ENCODE measurements at places on chromosomes 12 and 14.

GRCh38 chr12:79557690-79558315, 133.0 kb downstream of the PAWR start:
- DNase-seq, result no peak

DNA sequence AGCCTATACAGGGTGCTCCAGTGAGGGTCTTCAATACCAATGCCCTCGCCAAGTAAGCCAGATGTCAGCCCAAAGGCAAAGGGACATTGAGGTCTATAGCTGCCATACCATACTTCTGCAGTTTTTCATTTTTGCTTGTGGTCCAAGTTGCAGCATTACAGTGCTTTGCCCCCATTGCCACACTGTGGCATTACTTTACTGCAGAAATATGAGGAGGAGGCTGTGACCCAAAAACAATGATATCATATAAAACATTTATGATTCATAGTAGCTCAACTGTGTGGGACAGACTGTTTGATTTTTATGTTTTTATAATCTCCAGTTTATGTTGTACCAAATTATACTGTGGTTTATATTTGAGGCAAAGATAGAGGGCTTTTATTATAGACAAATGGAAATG, 64.1 kb downstream of the KIAA0586 start:
- DNase-seq, result no peak

- no peak for DNase-seq
Measured at GRCh38 chr12:89710873-89711750, 2.5 kb upstream of the ATP2B1 start.

DNA sequence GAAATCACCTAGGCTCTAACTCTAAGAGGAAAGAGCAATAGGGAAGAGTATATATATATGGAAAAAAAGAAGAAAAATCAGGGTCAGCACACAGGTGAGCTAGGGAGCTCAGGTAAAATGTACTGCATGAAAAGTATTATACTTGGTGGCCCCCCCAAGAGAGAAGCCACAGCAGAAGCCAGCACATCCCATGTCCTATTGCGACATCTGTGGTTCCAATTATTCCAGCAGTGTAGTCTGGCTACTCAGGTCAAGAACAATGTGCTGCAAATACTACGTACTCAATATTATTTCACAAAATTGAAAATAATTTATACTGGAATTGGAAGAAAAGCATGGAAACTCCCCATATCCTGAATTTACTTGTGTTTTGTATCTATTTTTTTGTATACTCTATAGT, 85.5 kb downstream of the CEP83 start:
- DNase-seq, result no peak

GRCh38 chr14:69703047-69704039, 63.6 kb upstream of the SRSF5 start:
- no peak for DNase-seq

GRCh38 chr14:21309238-21309636, 29.4 kb downstream of the RPGRIP1 start:
- DNase-seq, result no peak

GRCh38 chr14:68652433-68652690, 140.5 kb downstream of the ZFP36L1 start:
- no peak for DNase-seq

GRCh38 chr14:95068080-95068479, 89.2 kb downstream of the DICER1 start:
- no peak for DNase-seq

GRCh38 chr12:97452230-97452629, 10.4 kb upstream of the RMST start:
- DNase-seq, result no peak

DNA sequence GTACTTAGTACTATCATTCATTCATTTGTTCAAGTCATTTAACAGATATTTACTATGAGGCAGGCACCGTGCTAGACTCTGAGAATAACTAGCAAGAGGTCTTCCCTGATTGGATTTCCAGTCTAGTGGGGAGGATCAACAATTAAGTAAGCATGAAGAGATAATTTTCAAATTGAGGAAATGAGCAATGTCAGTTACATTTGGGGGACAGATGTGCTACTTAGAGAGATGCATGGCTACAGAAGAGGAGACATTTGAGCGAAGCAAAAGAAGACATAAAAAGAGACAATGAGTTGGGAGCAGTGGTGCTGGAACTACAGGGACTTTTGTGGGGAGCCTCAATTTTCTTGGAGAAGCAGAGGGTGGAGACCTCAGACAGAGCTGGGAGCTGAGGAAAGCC, 7.7 kb downstream of the KCNA5 start:
- DNase-seq, result no peak

- DNase-seq, result no peak
Measured at GRCh38 chr12:64061868-64062375, 160.2 kb downstream of the KICS2 start.

DNA sequence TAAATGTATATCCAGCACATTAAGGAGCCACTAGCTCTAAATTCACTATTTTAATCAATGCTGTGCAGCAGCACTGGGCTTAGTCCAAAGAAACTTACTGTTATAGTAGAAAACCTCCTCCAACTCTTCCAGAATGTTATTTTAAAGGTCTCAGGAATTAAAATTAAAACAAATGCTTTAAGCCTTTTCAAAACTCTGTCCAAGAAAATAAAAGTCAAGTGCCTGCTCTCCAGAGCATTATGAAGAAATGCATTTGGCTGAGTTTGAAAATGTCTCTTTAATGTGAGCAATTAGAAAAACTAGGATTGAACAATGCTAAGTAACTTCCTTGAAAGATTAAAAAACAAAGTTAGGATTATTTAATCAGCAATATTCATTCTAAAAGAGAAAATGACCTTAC, 322.4 kb upstream of the DCN start:
- DNase-seq, result no peak

DNA sequence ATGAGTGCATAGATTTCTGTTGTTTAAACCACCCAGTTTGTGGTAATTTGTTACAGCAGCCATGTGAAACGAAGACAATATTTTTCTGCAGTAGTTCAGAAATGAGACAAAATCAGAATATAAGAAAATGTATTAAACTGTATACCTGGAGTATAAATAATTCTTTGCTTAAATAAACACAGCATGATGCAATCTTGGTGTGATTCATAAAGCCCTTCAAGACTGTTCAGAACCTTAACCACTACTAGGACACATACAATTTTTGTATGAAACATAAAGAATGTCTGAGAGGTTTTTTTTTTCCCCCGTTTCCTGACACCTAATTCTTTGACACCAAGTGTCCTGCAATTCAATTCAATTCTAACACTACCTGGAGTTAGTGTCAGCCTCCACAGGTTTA, 10.5 kb downstream of the C12orf75 start:
- DNase-seq, result no peak

DNA sequence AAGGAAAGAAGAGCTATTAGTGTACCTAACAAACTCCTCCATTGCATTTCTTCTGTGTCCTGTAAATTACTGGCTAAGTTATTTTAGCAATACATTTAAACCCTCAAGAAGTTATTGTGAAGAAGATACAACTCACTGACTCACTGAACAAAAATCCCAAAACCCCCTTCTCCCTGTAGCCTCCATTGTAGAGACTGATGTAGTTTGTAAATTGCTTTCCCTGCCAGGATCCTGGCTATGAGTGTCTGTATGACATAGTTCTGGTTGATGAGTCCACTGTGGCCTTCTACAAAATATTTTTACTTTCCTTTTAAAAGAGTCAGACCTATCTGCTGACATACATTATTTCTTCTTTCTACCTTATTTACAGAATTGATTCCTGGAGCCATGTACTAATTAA, 155.6 kb downstream of the SLC6A15 start:
- no peak for DNase-seq

DNA sequence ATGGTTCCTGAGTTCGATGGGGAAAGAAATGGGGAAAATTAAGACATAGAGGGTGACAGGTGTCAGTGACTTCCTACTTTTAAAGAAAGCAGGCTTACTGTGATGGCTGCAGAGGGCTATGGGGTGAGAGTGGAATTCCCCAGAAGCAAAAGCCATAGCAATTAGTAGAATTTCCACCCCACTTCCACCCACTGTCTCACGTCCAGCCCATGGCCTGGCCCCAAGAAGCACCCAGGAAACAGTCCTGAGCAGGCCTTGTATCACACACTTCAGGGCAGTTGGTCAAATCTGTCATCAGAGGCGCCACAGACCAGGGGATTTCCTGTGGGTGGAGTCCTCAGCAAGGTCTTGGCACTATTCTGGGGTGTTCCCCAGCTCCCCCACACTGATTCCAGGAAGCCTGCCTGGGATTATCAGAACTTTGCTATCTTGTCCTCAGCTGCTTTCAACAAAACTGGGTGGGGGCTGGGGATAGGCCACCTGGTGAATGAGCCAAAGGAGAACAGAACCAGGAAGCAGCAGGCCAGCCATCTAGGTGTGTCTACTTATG, 120.1 kb upstream of the CCND2 start:
- no peak for DNase-seq

- peak; percentile 24 for DNase-seq
Measured at GRCh38 chr12:104519190-104520019, 62.7 kb downstream of the CHST11 start.

GRCh38 chr14:46322730-46323403, 328.7 kb downstream of the RPL10L start:
- DNase-seq, result no peak

DNA sequence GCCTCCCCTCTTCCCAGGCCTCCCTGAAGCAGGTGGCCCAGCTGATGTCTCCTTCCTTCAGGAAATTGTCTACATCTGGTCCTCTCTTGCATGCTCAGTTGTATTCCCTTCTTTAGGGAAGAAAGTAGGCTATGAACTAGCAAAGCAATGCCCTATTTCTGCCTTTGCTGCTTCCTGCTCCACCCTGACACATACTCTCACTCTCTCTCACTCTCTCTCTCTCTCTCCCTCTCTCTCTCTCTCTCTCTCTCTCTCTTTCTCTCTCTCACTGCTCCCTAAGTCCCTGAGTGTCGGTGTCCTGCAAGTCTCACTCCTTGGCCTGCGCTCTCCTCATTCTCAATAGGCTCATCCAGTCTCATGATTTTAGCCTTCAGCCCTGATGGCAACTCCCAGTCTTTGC, 19.4 kb upstream of the PARP11 start:
- DNase-seq, result no peak

DNA sequence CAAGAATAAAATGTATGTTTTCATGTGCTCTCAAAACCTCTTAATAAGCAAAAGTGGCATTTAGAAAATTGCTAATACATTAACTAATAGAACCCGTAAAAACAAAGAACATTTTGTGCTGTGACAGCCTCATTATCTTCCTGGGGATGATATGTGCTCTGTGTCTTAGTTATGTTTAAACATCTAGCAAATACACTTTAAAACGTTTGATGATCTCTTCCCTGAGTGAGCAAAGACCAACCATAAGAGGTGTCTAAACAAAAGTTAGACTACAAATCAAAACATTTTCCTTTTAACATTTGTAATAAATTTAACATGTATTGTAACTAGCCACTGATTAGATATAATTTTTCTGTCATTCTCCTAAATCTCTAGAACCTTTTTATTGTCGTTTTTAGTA, 95.8 kb downstream of the SOX5 start:
- no peak for DNase-seq

- no peak for DNase-seq
Measured at GRCh38 chr12:48459259-48459658, 13.1 kb upstream of the ANP32D start.

- DNase-seq, result no peak
Measured at GRCh38 chr14:70713511-70713916, 71.8 kb downstream of the TTC9 start.

DNA sequence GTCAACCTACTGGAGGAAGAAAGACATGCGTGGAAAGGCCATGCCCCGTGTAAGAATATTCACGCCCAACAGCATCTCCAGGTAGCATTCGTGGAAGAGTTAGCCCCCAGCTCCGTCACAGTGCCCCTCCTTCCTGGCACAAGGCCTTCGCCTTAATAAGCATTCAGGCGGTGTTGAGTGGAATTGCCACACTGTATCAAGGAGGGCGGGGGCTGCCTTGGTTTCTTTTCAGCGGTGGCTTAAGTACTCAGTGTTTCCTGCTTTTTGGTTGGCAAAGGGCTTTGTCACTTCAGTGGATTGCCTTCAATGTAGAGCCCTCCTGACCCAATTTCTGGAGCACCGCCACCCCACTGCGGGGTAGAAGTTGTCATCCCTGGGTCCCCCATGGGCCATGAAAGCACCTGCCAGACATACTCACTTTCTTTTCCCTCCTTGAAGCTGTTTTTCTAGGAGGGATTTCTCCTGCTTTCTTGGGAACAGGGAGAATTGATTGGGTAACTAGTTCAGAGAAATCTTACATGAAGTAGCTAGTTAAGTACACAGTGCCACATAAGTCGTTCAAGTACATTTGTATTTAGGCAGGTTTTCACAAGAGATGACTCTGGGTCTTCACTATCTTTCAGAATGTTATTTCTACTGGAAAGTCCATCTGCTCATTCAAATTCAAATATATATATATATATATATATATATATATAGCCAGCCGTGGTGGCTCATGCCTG, 65.5 kb upstream of the STON2 start:
- DNase-seq, result no peak

DNA sequence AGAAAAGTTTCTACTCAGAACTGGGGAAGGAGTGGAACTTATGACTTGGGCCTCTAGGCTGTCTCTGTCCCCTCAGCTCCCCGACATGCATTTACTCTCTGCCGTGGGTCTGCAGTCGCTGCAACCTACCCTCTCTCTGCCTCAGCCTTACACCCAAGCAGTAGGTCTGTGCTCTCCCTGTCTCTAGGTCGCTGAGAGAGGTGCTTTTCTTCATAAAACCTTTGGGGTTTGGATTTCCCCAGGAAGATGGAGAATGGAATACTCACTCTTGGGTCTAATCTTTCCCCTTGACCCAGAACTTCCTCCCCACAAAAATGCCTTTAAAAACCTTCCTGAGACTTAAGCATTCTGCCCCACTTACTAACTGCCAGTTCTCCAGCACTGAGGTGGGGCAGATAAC, 12.9 kb downstream of the GPR84 start:
- no peak for DNase-seq

- DNase-seq, result no peak
Measured at GRCh38 chr14:102182190-102182589, 42.5 kb downstream of the WDR20 start.

- no peak for DNase-seq
Measured at GRCh38 chr12:78700565-78700964, 164.0 kb upstream of the SYT1 start.

- no peak for DNase-seq
Measured at GRCh38 chr12:18752947-18753346, 15.0 kb downstream of the CAPZA3 start.

DNA sequence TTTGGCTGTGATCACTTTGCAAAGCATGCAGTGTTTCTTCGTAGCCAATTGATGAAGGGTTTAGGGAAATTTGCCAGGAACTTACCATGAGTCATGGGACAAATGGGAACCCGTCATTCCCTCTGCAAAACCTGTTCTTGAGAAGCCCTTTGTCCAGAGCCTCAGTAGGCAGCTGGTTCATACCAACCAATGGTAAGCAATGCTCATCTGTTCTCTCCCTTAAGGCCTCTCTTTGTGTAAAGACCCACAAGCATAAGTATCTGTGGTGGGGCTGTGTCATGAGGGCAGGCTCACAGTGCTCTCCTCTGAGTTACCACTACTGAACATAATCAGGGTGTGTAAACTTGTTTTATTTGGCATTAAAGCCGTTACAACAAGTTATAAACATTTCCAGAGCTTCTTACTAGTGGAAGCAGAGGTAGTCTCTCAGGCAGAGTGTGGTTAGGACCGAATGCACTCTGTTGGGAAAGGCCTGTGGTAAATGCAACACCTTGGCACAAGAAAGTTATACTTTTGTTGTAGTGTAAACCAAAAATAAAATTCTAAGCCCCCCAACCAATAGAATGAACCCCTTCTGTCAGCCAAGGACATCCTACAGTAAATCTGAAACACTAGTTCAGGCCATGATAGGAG, 119.8 kb downstream of the SINHCAF start:
- no peak for DNase-seq
